IPS-NIHi11 (cell line): ENCODE measurements at places on chromosomes 6 and 20.

DNA sequence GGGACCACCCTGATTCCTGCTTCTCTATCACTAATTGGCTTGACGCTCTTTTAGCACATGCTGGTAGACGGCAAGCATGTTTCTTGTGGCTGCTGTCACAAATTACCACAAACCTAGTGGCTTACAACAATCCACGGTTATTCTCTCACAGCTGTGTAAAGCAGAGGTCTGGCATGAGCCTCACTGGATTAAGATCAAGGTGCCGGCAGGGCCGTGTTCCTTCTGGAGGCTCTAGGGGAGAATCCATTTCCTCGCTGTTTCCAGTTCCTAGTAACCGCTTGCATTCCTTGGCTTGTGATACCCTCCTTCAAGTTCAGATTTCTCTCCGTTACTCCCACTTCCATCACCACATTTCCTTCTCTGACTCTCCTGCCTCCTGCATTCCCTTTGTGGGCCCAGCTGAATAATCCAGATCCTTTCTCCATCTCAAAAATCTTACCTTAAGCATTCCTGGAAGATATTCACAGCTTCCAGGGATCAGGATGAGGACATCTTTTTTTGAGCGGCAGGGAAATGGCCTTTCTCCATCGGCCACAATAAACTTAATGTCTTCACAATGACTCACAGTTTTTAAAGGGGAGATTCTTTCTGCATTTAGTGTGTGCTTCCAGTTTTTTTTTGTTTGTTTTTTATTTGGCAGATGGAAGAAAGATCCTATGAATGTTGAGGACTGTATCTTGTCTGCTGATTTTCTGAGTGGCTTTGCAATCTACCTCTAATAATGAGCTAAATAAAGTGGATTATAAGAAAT, 39.9 kb downstream of the BMP6 start:
- DNase-seq, result no peak

GRCh38 chr6:158635427-158636073, 9.0 kb downstream of the DYNLT1 start:
- DNase-seq, result no peak

GRCh38 chr6:49553384-49553783, 2.9 kb downstream of the C6orf141 start:
- DNase-seq, result no peak

DNA sequence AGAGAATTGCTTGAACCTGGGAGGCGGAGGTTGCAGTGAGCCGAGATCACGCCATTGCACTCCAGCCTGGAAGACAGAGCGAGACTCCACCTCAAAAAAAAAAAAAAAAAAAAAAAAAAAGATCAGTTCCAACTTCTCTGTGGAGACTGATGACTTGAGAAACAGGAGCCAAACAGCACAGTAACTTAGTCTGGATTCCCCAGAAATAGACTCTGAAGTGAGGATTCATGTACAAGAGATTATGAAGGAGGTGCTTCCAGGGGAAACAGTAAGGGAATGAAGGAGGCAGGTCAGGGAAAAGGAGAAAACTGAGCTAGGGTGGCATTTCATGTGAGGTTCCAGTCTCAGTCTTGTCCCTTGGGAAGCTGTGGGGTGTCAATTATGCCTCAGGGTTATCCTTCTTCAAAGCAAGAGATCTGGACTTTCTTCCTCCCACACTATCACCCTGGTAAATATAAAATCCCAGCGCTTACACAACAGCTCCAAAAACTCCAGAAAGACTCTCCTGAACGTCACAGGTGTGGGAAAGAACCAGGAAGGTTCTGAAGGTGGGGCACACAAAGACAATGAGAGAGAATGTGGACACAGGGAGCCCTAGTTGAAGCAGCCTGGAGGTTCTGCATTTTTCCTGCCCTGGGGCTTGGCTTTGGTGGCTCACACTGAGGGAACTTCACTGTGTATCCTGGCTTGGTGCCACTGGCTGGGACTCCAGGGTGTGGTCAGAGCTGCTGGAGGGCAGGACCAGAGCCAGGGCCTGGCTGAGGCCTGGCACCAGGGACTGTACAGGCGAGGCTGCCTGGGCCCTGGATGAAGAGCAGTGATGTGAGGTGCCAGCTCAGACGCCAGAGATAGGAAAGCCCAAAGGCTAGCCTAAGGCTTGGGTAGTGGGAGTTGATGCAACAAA, 46.8 kb downstream of the PCNA start:
- DNase-seq, result peak; percentile 46

DNA sequence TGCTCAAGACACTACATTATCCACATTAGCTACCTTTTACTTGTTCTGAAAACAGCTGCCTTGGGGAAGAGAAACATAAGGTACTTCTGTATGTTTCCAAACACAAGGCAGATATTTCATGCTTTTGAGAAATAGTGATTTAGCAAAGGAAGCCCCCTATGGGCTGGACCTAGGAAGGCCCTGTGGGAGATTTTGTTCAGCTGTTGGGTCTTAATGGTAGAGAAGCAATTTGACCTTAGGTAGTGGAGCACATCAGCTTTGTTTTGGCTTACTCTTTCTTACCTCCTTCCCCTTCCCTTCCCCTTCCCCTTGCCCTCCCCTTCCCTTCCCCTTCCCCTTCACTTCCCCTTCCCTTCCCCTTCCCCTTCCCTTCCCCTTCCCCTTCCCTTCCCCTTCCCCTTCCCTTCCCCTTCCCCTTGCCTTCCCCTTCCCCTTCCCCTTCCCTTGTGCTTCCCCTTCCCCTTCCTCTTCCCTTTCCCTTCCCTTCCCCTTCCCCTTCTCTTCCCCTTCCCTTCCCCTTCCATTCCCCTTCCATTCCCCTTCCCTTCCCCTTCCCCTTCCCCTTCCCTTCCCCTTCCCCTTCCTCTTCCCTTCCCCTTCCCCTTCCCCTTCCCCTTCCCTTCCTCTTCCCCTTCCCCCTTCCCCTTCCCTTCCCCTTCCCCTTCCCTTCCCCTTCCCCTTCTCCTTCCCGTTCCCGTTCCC, 84.6 kb downstream of the ANKS1A start:
- DNase-seq, result no peak

GRCh38 chr6:35385457-35386202, 43.3 kb downstream of the PPARD start:
- DNase-seq, result no peak

GRCh38 chr6:157650261-157650640, 172.8 kb upstream of the SNX9 start:
- no peak for DNase-seq

DNA sequence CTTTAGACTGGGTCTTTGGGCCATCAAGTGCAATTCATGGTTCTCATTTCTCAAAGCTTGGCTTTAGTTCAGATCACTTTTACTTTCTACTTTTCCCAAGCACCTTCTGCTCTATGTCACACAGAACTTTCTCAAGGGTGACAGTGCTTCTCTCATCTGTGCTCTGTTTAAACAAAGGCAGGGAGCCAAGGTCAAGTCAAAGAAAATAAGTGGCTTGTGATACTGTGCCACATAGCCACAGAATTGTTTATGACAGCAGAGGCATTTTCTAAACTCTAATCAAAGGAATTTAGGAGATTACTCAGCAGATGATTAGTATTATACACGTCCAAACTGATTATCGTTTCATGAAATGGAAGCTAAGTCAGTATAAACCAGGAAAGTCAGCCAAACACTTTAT, 348.0 kb downstream of the HDGFL1 start:
- DNase-seq, result no peak

DNA sequence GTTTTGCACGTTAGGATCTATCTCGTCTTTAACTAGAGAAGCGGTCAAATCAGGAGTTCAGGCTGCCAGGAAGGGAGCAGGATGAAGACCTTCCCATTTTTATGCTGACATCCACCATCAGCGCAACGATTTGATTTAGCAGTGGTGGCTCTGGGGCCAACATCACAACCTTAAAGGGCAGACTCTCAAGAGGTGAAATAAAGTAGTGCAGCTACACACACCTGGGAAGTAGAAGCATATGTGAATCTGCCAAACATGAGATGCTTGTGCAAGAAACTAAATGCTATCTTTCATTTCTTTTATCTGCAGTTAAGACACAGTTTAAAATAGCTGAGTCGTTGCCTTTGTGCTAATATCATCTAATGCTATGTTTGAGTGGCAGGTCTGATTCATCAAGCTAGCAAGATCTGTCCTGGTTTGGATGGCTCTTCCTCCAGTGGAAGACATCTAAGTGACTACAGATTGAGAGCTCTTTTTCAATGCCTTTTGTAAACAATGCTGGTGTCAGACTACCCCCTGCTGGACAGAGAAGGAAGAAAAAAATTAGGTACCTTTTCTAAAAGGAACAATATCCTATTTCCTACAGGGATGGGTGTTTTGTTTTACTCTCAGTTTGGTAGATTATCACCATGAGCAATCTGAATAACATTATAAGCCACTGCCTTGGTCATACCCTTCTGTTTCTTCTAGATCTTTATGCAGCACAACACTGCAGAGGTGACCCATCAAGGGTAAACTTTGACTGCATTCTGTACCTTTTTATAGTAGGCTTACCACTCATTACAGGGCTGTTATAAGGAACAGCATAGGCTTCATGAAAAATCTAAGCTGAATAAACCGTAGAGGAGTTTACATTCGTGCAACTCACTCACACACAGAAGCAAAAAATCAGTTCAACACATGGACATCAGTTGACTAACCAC, 171.6 kb upstream of the FBXL4 start:
- DNase-seq, result peak; percentile 59

- DNase-seq, result no peak
Measured at GRCh38 chr6:113433335-113433991, 423.7 kb upstream of the MARCKS start.

- DNase-seq, result no peak
Measured at GRCh38 chr6:46012834-46013233, 2.8 kb downstream of the CLIC5 start.

DNA sequence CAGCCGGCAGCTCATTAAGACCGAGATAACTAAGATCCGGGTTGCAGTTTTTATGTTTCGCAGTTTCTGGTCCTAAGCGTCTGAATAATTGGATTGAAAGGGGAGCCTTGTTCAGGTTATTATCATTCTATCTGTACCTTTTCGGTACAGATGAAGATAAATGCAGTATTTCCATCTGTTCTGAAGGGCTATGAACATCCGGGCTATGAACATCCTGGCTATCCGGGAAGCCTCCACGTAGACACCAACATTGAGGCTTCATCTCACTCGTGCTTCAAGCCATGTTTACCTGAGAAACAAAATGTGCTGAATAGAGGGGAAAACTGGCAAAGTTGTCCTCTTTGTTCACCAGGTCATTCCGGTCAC, 399 bp upstream of the REPS1 start:
- DNase-seq, result no peak

GRCh38 chr6:112956696-112957535, 609.8 kb downstream of the RFPL4B start:
- no peak for DNase-seq

GRCh38 chr6:157657754-157658153, 165.3 kb upstream of the SNX9 start:
- DNase-seq, result no peak
